GM23338 (cell line): ENCODE measurements at places on chromosomes 13 and 19. TPM values are rescaled to one million over a fixed set of nuclear protein-coding genes. Genes with fewer than 3 reads are reported as not detected.
A peak's percentile ranks its signal among the peaks of the same experiment; 100 is the strongest.

DNA sequence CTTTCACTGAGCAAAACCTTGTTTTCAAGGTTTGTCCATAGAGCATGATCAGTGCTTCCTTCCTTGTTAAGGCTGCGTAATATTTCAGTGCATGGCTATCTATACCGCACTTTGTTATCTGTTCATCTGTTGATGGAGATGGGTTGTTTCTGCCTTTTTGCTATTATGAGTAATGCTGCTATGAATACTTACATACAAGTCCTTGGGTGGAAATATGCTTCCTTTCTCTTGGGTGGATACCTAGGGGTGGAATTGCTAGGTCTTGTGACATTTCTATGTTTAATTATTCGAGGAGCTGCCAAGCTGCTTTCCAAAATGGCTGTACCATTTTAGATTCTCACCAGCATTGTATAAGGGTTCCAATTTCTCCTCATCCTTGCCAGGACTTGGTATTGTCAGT lies 70.9 kb downstream of the SPATA13 start:
- no peak for DNase-seq

- DNase-seq, result peak; percentile 43
These were observed 622 bp downstream of the DNM2 start for GRCh38 chr19:10718205-10719196.

GRCh38 chr13:89822467-89822866 lies 1525.0 kb upstream of the MIR17HG start:
- no peak for DNase-seq

DNA sequence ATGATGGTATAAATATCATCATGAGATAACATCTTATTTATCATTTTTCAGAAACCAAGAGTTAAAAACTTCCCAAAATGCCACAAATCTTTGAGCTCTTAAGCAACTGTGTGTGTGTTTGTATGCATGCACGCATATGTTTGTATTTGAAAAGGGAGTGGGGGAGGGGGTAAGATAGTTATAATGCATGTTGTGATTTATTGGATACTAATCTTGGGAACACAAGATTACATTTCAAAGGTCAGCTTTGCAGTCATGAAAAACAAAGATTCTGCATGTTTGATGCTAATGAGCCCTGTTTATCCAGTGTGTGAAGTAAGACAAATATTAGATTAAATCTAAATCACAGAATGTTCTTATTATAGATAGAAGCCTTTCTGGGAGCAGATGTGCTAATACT lies 355.9 kb downstream of the DCT start:
- no peak for DNase-seq

GRCh38 chr13:98598043-98598442 lies 21.1 kb upstream of the STK24 start:
- peak; percentile 73 for DNase-seq

DNA sequence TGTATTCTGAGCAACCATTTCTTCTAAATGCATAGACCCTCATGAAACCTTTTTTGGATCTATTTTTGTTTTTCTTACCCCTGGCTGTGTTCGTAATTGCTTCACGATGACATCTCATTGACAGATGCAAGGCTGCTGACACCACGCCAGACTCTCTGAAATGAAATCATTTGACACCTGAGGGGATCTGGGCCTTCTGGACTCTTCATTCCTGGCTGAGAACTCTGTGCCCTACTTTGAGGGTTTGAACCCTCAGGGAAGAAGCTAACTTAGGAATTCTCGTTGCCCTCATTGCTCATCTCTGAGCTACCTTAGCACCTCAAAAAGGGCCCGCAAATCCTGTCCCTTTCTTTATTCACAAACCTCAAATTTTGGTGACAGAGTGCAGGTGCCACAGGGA lies 40.5 kb upstream of the NBEA start:
- no peak for DNase-seq

GRCh38 chr19:16441661-16442162 lies 30.1 kb downstream of the EPS15L1 start:
- peak; percentile 80 for DNase-seq

GRCh38 chr19:7699417-7700401 lies 2.2 kb downstream of the FCER2 start:
- DNase-seq, result no peak

GRCh38 chr13:27148900-27149299 lies 22.7 kb downstream of the USP12 start:
- DNase-seq, result no peak

Gene ZNF525
- polyA plus RNA-seq, result 29.5 and 39.3 TPM in 2 replicates

Gene KIR2DL4
- polyA plus RNA-seq, result not detected in 2 replicates
